GM10248 (cell line): ENCODE measurements at places on chromosomes 6 and 20.
A peak's percentile ranks its signal among the peaks of the same experiment; 100 is the strongest.

DNA sequence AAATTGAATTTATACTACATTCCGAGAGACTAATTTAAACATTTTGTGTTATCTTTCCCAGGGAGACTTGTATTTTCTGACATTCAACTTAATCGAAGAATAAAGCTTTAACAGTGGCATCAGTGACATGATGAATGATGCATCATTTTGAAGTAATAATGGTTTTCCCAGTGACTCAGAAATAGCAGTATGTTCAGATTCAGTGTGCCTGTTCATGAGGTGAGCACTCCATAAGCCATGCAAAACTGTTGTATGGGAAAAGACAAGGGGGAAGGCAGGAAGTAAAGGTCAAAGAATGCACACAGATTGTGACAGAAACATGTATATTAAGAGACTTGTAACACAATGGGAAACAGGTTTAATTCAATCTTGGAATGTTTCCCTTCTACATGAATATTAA is 1348.2 kb upstream of the GJE1 start:
- no peak for DNase-seq

GRCh38 chr6:166724576-166724975 is 97.5 kb upstream of the RPS6KA2 start:
- no peak for DNase-seq

DNA sequence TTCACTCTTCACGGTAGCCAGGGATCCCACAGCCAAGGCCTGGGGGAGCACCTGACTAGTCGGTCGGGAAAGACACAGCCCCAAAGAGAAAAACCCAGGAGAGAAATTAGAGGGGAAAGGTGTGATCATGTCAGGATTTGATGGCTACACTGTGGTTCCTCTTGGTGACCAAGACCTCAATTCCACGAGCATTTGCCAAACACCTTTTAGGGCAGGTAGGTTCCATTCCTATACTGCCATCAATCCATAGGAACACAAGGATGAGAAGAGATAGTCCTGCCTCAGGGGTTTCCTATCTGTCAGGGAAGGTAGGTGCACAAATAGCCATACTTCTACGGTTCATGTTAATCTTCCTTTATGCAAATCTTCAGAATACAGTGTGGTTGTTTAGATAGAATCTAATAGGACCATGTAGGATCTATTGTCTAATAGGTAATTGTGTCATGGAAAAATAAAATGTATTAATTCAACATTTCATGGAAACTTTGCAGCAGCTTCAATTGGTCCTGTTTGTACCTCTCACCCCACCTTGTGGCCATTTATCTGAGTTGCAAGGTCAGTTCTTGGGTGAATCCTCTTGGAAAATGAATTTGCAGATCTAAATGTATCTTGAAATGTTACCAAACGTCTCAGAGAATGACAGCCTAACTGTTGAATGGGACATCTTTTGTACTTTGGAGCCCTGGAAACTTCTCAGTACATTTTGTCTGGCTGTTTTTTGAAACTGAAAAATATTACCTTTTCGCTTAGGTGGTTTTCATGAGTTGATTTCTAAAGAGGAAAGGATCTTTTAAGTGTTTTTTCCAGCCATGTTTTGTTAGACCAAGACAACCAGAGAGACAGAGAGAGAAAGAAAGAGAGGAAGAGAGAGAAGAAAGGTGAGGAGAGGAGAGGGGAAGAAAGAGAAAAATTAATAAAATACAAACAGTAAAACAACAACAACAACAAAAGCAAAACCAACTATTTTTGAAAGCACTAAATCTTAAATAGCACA is 33.7 kb upstream of the IYD start:
- peak; percentile 47 for DNase-seq

DNA sequence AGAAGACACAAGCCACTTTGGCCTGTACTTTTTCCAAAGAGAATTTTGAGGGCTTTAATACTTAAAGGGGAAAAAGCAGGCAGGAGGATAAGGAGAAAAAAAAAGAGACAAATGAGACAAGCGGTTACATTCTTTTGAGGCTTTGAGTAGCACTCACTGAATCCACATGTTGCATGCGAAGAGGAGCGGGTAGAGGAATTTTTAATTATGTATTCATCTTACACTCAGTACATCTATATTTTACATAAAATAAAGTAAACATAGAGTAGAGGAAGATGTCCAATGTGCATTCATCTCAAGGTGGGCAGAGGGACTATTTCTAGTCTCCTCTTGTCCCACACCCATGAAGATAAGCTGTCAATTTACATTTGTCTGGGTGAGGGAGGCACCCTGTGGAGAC is 266.9 kb downstream of the CD109 start:
- DNase-seq, result no peak

DNA sequence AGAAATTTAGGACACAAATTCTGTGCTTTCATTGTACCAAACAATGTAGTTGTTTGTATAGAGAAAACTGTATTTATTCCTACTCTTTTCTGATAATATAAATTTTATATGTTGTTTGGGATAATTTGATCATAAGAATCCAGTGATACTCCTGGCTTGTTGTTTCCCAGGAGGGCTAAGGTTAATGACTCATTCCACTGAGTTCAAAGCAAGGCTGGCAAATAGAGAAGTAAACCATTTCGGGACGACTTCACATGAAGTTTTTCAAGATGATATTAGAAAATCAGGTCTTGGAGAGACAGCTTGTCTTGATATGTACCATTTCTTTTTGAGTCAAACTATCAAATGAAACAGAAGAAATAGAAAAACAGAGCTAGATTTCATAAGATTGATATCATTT is 326.1 kb upstream of the CNR1 start:
- no peak for DNase-seq

DNA sequence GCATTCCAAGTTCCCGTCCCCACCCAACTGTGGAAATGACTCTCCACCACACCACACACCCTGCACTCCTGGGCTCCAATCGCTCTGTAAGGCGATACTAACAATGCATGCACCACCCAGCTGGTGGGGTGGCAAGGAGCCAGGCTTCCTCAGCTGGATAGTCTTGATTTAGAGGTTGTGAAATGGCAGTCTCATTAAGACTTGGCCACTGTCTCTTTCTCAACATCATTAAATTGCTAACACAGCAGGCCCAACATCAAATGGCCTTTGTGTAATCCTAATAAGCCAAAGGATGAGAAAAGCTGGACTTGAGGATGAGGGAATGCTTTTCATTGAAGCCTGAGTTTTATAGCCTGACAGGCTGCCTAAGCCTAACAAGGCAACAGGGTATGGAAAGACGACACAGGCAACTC is 223.7 kb downstream of the GMDS start:
- DNase-seq, result no peak

- DNase-seq, result no peak
Measured at GRCh38 chr20:45266977-45267376, 12.6 kb upstream of the SLPI start.

- no peak for DNase-seq
Measured at GRCh38 chr6:143356101-143356880, 94.2 kb downstream of the ADAT2 start.

DNA sequence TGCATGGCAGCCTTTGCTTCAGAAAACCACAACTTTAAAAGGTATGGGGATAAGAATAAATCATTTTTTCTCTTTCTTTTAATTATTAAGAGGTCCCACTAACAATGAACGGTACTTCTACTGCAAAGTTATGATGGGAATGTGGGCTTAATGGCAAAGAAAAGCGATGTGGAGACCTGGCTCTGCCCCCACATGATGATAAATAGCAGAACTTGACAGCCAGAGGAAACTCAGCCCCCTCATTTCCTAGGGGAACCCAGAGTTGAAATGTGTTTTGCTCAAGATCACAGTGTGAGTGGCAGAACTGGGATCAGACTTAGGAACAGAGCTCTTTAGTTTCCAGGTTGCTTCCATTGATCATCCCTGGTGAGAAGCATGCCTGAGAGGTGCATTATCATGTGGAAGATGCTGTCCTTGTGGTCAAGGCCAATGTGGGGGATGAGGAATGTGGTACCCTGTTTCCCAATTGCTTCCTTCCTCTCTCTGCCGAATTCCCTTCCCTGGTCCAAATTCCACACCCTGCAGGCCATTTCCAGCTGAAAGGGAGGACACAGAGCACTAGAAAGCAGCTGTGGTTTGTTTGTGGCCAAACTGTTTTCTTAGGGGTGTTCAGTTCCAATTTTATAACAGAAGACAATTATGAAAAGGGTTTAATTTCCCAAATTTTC is 66.0 kb downstream of the BACH2 start:
- no peak for DNase-seq

GRCh38 chr6:1244941-1245340 is 67.0 kb upstream of the FOXQ1 start:
- no peak for DNase-seq

DNA sequence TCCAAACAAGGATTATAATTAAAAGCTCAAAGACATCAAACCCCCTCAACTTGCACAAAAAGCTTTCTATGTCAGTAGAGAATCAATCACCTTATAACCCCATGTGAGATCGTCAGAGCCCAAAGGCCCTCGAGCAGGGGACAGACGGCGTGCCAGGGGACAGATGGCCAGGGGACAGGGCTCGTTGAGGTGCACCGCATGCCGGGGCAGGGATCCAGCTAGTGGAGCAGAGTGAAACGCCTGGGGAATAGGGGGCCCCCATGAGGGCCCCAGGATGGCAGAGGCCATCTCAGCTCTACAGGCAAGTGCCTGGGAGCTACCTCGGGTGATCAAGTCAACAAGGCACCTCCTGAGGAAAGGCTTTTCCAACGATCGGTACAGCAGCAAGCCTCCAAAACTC is 28.6 kb downstream of the DIDO1 start:
- no peak for DNase-seq

GRCh38 chr20:58463256-58463655 is 51.9 kb downstream of the APCDD1L start:
- DNase-seq, result no peak

GRCh38 chr6:37788259-37788658 is 31.3 kb upstream of the ZFAND3 start:
- DNase-seq, result no peak

- no peak for DNase-seq
Measured at GRCh38 chr6:108806665-108807064, 41.6 kb upstream of the ARMC2 start.

DNA sequence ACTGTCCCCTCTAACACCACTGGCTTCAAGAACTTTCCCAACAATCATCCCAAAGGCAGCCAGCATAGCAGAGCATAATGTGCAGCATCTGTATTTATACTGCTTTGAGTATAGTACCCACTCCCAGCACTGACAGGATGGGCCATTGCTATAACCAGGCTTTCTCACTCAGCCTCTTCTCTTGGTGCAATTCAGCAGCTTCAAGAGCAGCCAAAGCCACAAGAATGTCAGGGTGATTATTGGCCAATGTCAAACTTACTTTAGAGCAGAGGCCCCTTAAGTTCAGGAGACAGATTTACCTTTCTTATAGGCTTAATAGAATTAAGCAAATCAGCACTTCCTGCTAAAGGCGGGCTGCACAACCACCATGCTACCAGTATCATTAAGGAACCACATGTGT is 232.4 kb upstream of the RSPO3 start:
- no peak for DNase-seq

- DNase-seq, result no peak
Measured at GRCh38 chr6:1407499-1407990, 18.2 kb downstream of the FOXF2 start.

- no peak for DNase-seq
Measured at GRCh38 chr20:6178537-6178936, 55.7 kb upstream of the FERMT1 start.

GRCh38 chr6:157728183-157728881 is 94.7 kb upstream of the SNX9 start:
- DNase-seq, result no peak

GRCh38 chr6:16256781-16257180 is 18.4 kb downstream of the GMPR start:
- no peak for DNase-seq

DNA sequence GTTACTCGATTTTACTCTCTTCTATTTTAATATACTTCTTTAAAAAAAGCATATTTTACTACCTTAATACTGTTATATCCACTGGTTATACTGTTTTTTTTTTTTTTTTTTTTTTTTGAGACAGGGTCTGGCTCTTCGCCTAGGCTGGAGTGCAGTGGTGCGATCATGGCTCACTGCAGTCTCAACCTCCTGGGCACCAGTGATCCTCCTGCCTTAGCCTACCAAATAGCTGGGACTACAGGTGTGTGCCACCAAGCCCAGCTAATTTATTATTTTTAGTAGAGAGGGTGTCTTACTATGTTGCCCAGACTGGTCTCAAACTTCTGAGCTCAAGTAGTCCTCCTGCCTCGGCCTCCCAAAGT is 170.7 kb downstream of the DOK5 start:
- DNase-seq, result no peak

DNA sequence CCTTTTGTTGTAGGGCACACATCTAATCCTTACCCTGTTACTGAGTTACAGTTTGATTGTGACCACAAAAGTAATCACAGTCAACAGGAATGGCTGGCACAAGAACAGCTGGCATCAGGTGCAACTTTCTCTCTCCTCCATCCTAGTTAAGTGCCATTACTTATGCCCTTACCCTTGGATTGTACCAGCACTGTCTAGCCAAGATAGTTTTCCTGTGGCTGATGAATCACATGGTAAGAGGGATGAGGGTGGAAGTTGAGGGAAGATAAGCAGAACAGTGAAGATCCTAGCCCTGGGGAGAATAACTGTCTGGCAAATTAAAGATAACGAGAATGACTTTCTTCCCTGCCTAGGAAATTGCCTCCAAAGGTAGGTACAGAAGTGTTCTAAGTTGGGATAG is 42.0 kb downstream of the RNF217 start:
- no peak for DNase-seq

- DNase-seq, result no peak
Measured at GRCh38 chr6:150280703-150281102, 88.1 kb upstream of the IYD start.

- DNase-seq, result no peak
Measured at GRCh38 chr20:32605167-32605656, 20.1 kb upstream of the NOL4L start.

DNA sequence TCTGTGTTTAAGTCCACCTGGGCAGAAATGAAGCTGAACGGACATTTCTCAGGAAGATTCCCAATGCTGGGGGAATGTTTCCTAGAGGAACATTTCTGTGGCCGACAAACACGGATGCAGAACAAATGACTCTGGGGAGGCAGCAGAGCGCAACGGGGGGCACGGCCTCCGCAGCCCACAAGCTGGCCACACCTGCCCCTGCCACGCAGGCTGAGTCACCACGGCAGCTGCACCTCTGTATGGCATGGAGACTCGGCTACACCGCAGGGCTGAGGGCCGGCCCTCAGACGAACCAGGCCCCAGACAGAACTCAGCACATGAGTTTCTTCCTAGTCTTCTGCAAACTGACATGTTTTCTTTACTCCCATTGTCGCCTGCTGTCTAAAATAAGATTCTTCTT is 10.0 kb upstream of the PRR18 start:
- DNase-seq, result no peak

DNA sequence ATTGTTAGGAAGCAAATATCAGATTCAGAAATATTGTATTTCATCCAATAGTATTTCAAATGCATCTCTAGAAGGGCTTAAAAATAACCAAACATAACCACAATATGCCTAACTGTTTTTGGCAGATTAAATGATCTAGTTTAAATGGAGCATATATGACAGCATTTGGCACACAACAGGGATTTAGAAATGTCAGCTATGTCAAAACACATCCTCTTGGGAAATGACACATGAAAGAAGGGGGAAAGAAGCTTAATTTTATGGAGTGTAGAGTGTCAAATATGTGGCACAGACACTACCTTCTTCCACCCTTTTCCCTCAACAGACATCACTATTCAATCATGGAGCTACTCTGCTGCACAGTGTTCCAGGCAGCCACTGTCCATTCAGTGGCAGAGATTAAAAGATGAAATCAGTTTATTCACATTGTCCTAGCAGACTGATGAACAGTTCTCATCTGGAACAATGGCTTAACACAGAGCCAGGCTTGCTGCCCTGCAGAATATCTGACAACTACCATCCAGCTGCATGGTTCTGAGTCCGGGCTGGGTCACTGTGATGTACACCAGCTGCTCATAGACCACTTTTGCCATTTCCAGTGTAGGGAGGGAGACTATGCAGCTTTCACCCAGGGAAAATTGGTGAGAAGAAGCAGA is 349.8 kb downstream of the DHX35 start:
- no peak for DNase-seq
